Iris pigment epithelial cell (primary cell): ENCODE measurements at places on chromosomes 1 and 21.

DNA sequence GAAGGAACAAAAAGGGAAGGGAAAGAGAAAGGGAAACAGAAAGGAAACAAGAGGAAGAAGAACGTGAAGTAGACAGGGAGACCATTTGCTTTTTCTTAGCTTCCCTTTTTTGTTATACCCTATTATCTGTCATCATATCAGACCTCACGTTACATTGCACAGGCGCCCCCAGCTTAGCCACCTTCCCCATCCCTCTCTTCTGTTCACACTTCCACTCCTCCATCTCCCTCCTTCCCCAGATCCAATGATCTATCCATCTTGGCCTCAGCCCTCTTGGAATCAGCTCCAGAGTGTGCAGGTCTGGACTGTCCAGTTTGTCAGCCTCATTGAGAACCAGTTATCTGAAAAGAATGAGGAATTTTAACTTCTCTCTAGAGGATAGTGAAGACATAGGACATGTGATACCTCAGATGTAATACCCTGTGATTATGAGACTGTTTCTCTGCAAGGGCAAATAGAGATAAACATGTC lies 101.1 kb upstream of the ERRFI1 start:
- peak; percentile 51 for DNase-seq

DNA sequence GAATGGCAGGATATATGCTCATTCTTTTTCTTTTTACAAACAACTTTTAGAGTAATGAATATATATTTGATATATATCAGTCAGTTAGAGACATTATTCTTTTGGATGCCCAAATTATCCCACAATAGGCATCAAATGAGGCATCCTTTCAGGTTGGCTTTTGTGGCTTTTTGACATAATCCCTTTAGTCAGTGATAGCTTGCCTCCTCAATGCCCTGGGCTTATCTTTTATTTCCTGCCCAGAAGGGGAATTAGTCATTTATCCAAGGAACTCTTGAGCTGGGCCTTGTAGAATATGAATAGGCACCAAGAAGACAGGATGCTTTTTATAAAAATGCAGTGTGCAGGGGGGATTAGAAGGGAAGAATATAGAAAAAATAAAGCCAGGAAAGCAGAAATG lies 22.2 kb downstream of the EPHX4 start:
- no peak for DNase-seq

GRCh38 chr1:59696421-59697115 lies 118.2 kb upstream of the HOOK1 start:
- no peak for DNase-seq

DNA sequence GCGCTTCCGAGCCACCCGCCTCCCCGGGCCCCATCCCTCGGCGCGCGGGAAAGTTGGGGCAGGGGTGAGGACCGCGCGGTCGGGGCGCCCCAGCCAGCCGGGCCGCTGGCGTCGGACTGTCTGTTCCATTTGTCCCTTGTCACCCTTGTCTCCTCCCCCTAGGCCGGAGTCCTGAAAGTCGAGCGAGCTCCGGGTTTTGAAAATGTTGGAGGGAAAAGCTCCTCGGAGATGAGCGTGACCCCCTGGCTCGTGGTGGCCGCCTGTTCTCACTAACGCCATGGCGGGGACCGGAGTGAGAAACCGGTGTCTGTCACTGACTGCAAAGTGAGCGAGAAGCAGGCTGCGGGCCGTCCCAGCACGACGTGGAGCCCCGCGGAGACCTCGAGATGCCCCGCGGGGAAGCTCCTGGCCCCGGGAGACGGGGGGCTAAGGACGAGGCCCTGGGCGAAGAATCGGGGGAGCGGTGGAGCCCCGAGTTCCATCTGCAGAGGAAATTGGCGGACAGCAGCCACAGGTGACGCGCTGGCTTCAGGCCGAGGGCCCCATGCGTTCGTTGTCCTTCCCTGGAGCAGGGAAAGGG lies 491 bp downstream of the PER3 start:
- DNase-seq, result no peak

- DNase-seq, result no peak
Observed at GRCh38 chr1:10639011-10639774, 157.3 kb downstream of the CASZ1 start.

- DNase-seq, result no peak
Observed at GRCh38 chr1:47921935-47922415, 75.2 kb downstream of the TRABD2B start.

- DNase-seq, result no peak
Observed at GRCh38 chr1:232965912-232966217, 15.5 kb downstream of the NTPCR start.
